ENCODE measurements at places on chromosomes 6 and 20. TPM values are rescaled to one million over a fixed set of nuclear protein-coding genes. Genes with fewer than 3 reads are reported as not detected.

Gene SIRPD
- not detected for total RNA-seq

- DNase-seq = no peak
Measured at GRCh38 chr20:4344670-4345069, 329.3 kb upstream of the RNF24 start.

DNA sequence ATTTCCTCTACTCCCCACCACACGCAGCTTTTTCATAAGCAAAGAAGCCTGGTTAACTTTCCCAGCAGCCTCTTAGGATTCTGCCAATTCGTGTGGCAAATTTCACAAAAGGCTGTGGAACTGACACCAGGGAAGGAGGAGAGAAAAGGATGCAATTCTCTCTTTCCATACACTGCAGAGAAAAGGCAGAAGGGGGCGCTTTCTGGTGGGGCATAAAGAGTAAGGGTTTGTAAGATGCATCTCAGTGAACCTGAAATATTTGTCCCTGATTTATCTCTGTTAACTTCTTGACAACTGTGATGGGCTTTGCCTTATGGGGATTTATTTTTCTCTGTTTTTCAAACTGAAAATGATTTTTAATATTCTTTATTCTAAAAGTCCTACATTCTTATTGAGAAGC lies 45.5 kb upstream of the GLP1R start:
- DNase-seq = no peak

- DNase-seq = no peak
Measured at GRCh38 chr6:2259002-2259494, 13.6 kb upstream of the GMDS start.

GRCh38 chr6:13296536-13296997 lies 31.8 kb downstream of the TBC1D7 start:
- no peak for DNase-seq

- DNase-seq = no peak
Measured at GRCh38 chr6:136230219-136230853, 19.8 kb downstream of the MTFR2 start.

GRCh38 chr6:4891141-4891540 lies 112.7 kb downstream of the RPP40 start:
- DNase-seq = no peak

DNA sequence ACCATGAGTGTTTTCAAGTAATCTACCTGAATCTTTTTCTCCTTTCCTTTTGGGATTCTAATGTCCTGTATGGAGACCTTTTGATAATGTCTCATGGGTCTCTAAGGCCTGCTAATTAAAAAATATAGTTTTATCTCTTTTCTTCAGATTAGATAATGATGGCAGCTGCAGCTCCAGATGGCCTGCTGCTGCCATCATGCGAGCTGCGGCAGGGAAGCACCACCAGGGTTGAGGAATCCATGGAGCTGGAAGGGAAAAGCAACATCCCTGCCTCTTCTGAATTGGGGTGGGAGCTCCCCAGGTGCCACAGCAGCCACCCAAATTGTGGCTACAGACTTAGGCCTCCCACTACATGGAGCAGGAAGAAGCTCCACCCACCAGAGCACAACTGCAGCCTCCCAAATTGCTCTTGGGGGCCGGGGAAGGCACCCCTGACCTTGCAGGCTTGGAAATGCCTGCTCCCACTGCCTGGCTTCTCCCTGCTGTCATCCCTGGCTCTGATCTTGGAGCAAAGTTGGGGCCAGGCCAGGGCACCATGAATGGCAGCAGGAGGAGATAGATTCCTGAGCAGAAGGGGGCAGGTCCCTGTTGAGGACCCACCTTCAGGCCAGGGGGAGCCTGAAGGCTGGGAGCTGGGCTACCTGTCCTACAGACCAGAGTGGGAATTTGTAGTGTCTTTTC lies 189.6 kb upstream of the MAN1A1 start:
- no peak for DNase-seq
